Endodermal cell (in vitro differentiated cells): ENCODE measurements at places on chromosomes 3 and 15. TPM values are rescaled to one million over a fixed set of nuclear protein-coding genes. Genes with fewer than 3 reads are reported as not detected.

CGNL1 gene
- total RNA-seq = 82.7 and 98.0 TPM in 2 replicates

USP19 gene
- total RNA-seq = 61.9 and 63.2 TPM in 2 replicates

GRCh38 chr3:59192473-59192872 is 142.6 kb upstream of the CFAP20DC start:
- no peak for DNase-seq

DNA sequence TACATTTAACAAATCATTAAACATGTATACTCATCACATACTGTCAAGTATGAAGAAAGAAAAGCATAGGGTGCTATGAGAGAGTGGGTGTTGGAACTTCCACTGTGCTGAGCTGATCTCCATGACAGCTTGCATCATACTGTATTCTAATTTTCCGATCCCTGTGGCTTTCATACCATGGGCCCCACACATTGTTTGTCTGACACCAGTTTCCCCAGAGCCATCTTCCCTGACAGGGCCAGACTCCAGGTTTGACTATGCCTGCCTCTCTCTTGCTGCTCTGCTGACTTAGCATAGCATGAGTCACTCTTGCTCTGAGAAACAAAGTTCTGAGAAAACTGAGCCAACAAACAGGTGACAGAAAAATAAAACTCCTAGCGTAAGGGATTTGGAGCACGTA is 37.0 kb upstream of the CASR start:
- no peak for DNase-seq

DNA sequence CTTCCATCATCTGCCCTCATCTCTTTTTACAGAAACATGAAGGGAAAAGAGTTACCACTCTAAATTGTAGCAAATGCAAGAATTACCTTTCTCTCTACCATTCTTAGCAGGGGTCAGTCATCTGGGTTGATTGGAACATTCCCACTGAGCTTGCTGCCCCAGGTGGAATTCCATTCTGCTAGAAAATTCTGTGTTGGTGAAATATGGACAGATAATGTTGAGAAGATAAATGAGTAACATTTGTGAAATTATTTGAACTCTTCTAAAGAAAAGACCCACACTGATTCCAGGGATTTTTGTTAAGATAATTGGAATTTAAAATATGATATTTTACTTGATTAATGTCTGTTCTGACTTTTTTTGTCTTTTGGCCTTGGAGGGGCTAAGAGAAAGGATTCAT is 11.0 kb upstream of the CPA3 start:
- no peak for DNase-seq

GOLGA8G gene
- not detected in 3 replicates for total RNA-seq

GOLGA8S gene
- 0.09 to 0.13 TPM in 2 of 3 replicates, not detected in the other for total RNA-seq

- no peak for DNase-seq
These were observed 132.2 kb upstream of the SLC24A5 start for GRCh38 chr15:47988564-47988963.

GRCh38 chr15:101480613-101481380 is 8.7 kb downstream of the PCSK6 start:
- DNase-seq = peak; percentile 35

PSMD6 gene
- 109 and 111 TPM in 2 replicates for total RNA-seq

EEF1AKMT4 gene
- total RNA-seq = 3.8 to 8.9 TPM (median 4.5 TPM) in 3 replicates

- DNase-seq = peak; percentile 17
These were observed 132.2 kb downstream of the KLF13 start for GRCh38 chr15:31458596-31459399.

HTR3E gene
- total RNA-seq = not detected in 2 replicates

CHRFAM7A gene
- 1.7 to 2.6 TPM (median 1.9 TPM) in 3 replicates for total RNA-seq

DNA sequence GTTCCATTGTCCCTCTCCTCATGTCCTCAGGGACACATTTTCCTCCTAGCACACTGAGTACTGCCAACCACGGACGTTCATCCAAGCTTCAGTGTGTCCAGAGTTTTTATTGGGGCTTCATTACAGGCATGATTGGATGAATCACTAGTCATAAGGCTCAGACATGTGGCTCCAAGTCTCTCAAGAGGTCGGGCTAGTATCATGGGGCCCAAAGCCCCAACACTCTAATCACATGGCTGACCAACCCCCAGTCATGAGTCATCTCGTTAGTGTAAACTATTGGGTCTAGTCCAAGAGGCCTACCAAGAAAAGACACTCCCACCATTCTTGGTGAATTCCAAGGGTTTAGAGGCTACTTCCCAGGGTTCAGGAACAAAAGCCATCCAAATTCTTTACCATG is 4.4 kb downstream of the TERC start:
- DNase-seq = no peak
